Eye (tissue), 1 donor: ENCODE measurements at places on chromosomes 12 and 14.

- DNase-seq, result no peak
Measured at GRCh38 chr14:81396113-81396512, 4.0 kb downstream of the STON2 start.

GRCh38 chr14:96634481-96634880 is 132.3 kb downstream of the PAPOLA start:
- no peak for DNase-seq

DNA sequence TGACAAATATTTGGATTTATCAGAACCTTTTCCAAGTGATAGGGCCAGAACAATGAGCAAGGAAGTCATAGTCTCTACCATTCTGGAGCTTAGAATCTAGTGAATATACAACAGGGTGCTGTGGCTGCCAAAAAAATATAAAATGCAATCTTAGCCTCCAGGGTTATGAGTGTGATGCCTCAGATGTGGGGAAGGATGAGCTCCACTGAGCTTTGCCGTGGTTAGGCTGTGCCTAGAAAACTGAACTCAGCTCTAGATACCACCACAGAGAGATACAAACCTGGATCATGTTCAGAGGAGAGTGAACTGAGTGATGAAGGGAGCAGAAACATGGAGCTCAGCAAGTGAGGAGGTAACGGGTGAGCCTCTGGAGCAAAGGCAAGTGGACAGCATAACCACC is 138.1 kb upstream of the HIF1A start:
- DNase-seq, result no peak

GRCh38 chr12:7100239-7100638 is 8.0 kb upstream of the C1R start:
- no peak for DNase-seq

- no peak for DNase-seq
Measured at GRCh38 chr12:53602176-53602864, 23.9 kb downstream of the ATF7 start.

- DNase-seq, result no peak
Measured at GRCh38 chr12:62915204-62915529, 19.8 kb downstream of the PPM1H start.

GRCh38 chr12:131087991-131088700 is 134.4 kb downstream of the ADGRD1 start:
- no peak for DNase-seq

DNA sequence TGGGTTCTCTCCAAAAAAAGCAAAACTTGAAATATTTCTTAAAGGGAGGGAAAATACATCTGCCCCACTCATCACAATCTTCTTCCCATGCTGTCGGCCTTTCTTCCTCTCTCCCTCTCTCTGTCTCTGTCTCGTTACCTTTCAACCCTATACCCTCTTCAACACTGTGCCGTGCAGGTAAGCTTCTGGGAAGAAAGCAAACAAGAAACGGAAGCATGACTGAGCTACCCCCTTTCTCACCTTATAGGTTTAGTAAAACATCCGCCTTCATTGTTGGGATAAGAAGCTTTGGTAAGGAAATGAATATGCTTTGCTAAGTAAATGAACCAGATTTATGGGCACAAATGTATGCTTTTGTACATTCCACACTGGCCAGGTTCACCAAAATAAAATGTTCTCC is 63.0 kb downstream of the TMEM30B start:
- DNase-seq, result peak; percentile 26

DNA sequence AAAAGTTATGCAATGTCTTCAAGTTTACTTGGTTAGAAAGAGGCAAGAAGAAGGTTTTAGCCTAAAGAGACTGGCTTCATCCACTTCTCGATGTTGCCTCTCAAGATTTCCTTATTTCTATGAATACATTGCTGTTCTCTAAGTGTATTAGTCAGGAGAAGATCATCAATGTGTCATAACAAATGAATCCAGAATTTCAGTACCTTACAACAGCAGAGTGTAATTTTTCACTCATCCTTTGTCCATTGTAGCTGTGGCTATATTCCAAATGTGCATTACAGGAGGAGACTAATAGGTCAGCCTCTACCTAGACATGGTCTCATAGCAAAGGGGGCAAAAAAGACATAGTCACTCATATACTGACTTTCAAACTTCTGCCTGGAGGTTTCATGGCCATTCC is 579.1 kb downstream of the PRKD1 start:
- no peak for DNase-seq

DNA sequence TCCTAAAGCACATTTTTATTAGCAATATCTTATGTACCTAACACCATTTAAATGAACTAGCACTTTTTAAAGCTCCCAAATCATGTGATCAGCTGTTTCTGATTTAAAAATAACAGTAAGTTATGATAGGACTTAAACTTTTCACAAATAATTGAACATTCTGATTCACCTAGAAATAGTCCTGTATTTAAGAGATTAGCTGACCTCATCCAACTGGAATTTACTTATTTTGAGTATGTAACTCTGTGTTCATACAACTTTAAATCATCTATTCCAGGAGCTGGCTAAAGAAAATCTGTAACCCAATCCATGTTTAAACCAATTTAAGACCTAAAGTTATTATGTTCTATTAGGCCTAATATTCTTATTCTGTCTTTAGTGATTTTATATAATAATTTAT is 184.3 kb downstream of the CCDC91 start:
- DNase-seq, result no peak

DNA sequence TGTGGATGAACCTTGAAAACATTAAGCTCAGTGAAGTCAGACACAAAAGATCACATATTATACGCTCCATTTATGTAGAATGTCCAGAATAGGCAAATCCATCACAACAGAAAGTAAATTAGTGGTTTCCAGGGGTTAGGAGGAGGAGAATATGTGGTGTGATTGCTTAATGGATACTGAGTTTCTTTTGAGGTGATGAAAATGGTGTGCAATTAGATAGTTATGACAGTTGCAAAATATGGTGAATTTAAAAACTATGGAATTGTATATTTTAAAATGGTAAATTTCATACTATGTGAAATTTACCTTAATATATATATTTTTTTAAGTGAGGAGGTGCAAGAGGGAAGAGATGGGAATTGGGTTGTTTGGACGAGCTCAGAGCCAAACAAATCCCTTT is 46.3 kb upstream of the KICS2 start:
- DNase-seq, result no peak

DNA sequence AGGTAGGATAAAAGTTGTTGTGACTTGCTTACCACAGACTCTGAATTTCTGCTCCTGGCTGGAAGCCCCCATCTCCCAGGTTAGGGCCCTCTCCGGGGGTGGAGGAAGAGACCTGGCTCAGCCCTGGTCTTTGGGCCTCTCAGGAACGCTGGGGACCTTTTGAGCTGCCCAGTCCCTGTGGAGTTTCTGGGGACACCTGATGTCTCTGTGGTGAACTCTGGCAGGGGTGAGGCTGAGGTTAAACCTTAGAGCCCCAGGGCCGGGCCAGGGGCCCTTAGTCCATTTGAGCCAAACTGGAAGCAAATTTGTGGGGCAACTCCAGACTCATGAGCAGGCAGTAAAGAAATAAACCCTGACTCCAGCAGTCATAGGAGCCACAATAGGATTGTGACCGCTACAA is 112.1 kb downstream of the ADGRD1 start:
- no peak for DNase-seq

DNA sequence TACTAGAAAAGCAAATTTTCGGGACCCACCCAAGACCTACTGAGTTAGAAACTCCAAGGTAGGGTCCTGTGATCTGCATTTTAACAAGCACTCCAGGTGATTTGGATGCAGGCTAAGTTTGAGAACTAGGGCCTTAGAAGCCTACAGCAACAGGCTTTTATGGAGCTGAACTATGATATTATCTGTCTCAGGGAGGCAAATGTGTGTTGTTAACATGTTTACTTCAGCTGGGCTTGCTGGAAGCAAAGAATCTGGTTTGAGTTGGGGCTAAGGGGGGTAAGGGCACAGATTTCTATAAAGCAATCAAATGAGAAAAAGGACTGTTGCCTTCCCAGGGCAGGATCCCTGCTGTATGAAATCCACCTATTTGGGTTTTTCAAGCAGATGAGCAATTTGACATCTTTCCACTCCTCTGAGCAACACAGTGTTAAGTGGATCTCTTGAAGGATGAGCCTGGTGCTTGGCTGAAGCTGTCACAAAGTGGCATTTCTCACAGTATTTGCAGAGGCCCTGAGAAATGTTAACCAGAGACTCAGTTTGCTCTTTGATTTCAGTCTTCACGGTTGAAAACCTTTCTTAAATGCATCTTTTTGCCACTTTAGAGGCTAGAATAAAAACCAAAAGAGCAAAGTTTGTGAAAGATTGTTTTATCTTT is 36.2 kb upstream of the SOCS2 start:
- DNase-seq, result peak; percentile 53

- no peak for DNase-seq
Measured at GRCh38 chr12:25972783-25973182, 14.3 kb downstream of the RASSF8 start.

DNA sequence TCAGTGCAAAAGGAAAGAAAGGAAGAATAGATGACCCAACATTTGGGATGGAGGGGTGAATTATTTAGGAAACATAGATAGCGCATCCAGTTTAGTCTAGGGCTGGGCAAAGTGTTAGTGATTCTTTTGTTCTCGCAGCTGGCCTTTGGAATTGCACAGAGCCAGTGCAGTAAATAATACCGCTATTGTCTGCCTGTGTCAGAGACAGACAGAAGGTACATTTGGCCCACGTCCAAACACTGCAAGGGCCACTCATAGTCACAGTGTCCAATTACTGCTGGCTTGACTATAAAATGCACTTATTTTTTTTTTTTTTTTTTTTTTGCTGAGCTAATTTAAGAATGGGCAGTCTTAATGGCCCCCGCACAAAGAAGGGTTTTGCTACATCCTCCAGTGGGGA is 638.6 kb downstream of the BCL11B start:
- DNase-seq, result peak; percentile 66

DNA sequence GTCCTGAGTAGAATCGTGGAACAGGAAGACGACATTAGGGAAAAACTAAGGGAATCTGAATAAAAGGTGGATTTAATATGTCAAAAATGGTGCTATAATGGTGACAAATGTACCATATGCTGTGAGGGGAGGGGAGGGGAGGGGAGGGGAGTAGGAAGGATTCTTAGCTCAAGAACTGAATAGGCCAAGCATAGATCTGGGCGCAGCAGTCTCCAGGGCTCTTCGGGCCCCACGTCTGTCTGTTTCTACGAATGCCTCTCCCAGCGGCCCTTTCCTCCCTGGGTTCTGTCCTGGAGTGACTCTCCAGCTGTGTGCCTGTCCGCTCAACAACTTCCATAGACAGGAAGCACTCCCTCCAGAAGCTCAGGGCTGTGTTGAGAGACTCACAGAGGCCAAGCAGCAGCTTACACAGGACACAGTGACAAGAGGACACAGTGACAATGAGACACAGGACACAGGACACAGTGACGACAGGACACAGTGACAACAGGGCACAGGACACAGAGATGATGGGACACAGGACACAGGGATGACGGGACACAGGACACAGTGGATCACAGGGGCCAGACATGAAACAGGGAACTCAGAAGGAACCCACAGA is 42.4 kb upstream of the PPP2R5C start:
- no peak for DNase-seq

DNA sequence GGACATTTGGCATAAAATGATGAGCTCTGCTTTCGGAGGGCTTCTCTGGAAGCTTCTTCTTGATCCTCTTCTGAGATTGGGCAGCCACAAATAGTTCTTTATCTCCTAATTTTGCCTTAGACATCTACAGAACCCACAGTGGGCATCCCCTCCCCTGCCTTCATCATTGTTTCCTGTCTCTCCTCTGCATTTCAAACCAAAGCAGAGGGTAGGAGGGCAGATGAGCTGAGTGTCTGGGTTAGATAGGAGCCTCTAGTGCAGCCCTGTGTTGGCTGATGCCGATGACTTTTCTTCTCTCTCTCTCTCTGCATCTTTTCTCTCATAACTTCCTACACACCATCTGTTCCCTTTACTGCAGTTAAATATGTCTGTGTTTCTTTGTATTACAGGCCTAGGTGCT is 8.5 kb upstream of the IL26 start:
- no peak for DNase-seq

DNA sequence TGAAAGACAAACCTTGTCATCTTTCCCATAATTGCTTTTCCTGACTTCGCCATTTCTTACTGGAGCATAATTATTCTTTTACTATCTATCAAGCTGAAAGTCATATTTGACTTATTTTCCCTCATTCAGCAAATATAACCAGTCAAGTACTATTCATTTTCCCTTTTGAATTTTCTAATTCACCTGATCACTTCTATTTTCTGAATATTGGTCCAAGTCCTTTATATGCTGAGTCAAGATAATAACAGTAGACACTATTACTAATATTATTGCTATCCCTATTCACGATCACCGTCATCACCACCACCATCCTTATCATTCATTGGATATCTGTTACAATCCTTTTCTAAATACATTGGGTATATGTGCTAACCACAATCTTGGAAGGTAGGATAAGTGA is 728.0 kb downstream of the NOVA1 start:
- DNase-seq, result no peak
